ENCODE measurements at places on chromosomes 1 and 21.

- no peak for DNase-seq
Measured at GRCh38 chr1:8845104-8846097, 28.0 kb upstream of the RERE start.

- DNase-seq: no peak
Measured at GRCh38 chr1:113091988-113092594, 19.1 kb downstream of the LRIG2 start.

DNA sequence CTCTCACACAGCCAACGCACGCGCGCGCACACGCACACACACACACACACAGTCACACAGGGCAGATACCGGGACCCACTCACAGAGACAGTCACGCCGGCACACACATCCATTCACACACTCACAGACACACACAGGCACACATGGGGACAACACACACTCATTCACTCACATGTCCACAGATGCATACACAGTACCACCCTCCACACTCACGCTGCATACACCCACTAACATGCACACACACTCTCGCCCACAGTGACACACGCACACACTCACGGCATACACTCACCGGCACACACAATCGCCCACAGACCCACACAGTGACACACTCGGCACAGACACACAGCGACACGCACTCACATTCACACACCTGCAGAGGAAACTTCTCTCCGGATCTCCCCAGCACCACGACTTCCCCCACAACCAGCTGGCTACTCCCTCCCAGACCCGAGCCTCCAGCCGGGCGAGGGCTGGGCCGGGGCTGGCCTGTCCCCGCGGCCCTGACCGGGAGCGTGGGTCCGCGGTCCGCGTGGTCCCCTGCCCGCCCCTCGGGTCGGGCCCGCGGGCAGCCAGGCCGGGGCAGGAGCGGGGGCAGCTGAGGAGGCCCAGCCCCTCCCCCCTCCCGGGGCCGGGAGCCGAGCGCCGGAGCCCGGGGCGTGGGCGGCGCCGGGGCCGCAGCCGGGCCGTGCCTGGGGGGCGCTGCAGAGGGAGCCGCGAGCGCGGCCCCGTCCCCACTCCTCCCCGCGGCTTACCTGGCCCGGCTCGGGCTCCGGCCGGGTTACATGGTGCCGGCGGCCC lies 552 bp downstream of the DLGAP3 start:
- no peak for DNase-seq

GRCh38 chr1:203167026-203167912 lies 8.4 kb downstream of the MYBPH start:
- no peak for DNase-seq

- DNase-seq: no peak
Measured at GRCh38 chr1:94218332-94218731, 19.1 kb downstream of the ARHGAP29 start.

DNA sequence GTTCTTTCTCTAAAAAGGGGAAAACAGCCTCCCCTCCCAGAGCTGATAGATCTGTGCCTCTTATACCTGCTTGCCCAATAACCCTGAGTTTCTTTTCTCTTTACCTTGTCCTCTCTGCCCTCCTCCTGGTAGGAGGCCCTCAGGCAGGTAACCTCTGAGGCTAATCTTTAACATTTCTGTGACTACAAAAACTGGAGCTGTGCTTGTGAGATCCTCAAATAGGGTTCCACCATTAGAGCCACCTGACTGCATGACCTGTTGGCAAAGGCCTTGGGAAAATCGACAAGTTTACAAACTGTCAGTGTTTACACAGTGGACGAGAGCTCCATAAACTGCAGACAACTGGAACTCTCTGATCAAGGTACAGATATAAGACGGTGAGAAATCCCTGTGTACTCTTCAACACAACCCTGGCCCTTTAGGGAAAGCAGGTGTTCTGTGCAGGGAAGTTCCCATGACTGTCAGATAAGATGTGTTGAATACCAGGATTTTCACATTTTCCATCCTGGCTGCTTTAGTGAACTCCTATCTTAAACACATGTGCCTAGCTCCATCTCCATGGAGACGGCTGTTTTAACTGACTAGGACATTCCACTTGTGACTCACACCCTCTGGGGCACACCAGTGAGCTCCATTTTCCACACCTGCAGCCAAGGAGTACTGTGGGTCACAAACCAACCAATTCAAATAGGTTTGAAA lies 38.3 kb downstream of the ECE1 start:
- no peak for DNase-seq

DNA sequence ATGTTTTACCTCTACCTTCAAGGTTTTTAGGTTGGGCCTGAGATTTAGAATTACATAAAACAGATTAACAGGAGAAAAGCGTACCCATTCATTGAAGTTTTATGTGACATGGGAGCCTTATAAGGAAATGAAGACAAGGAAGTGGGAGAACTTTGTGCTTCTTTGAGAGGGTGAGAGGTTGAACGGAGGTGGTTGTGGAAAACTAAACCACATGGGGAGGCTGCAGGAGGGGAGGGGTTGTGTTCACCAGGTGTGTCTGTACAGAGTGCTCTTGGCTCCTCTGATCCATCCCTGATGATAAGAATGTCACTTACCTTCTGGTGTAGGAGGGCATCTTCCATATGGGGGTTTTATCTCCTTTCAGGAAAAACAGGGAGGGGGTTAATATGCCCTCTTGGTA lies 2.7 kb downstream of the SLX9 start:
- no peak for DNase-seq

- DNase-seq: no peak
Measured at GRCh38 chr21:41289431-41289830, 27.2 kb upstream of the FAM3B start.

GRCh38 chr1:30187413-30188023 lies 535.9 kb downstream of the MATN1 start:
- no peak for DNase-seq
